Thyroid gland (tissue), 4 donors: ENCODE measurements at places on chromosomes 2 and 18. TPM values are rescaled to one million over a fixed set of nuclear protein-coding genes. Genes with fewer than 3 reads are reported as not detected.

DNA sequence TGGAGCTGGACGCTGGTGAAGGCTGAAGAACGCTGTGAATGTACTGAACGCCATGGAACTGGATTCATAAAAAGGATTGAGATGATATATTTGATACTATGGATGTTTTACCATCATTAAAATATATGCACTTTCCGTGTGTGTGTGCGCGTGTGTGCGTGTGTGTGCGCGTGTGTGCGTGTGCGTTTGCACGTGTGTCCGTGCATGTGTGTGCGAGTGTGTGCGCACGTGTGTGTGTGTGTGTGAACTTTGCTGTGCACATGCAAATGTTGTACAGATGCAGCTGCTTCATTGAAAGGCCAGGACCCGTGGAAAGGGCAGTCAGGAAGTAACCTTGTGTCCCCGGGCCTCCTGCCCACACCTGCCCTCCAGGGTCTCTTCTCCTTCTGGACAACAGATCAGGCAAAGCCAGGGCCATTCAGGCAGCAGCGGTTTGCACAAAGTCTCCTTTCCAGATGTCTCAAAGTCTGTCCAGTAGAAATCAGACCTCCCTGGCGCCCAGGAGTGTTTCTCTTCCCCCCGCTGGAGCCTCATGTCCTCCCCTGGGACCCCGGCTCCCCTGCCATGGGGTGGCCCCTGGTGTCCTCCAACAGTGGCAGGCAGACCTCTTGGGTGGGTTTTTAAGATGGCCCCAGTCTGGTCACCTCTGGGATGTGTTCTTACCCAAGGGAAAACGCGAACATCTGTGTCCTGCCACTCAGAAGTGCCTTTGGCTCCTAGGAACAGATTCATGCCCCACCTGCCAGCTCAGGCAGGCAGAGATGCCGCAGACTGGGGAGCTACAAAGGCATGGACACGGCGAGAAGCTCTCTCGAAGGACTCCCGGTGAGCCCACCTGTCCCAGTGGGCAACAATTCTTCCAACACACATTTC is 86.1 kb upstream of the GPC1 start:
- H3K27ac ChIP-seq, result no peak overlapping the region
- H3K4me3 ChIP-seq, result no peak overlapping the region
- no peaks in the 10 kb centered on the region for H3K36me3 ChIP-seq
- DNase-seq, result no peak
- H3K4me1 ChIP-seq, result peaks cover 33% of the 10 kb centered on the region

GRCh38 chr2:176997074-176997791 is 215.4 kb upstream of the HNRNPA3 start:
- no peak overlapping the region for H3K27ac ChIP-seq
- peaks cover 23% of the 10 kb centered on the region for H3K4me1 ChIP-seq

GRCh38 chr2:62738981-62739936 is 33.7 kb downstream of the EHBP1 start:
- peaks cover 9% of the 10 kb centered on the region for H3K4me1 ChIP-seq
- no peak overlapping the region for H3K27ac ChIP-seq
- H3K36me3 ChIP-seq, result no peaks in the 10 kb centered on the region
- no peaks in the 10 kb centered on the region for H3K27me3 ChIP-seq

- H3K36me3 ChIP-seq, result no peaks in the 10 kb centered on the region
- H3K4me3 ChIP-seq, result no peak overlapping the region
- H3K27ac ChIP-seq, result no peak overlapping the region
- DNase-seq, result no peak
- no peaks in the 10 kb centered on the region for H3K4me1 ChIP-seq
These were observed 970.2 kb downstream of the BCL11A start for GRCh38 chr2:59583173-59583765.

GRCh38 chr2:236887531-236887930 is 198.2 kb upstream of the COPS8 start:
- no peak overlapping the region for H3K4me3 ChIP-seq
- H3K4me1 ChIP-seq, result peaks cover 20% of the 10 kb centered on the region
- peak overlapping the region; percentile 52 for H3K27ac ChIP-seq
- DNase-seq, result no peak
- H3K36me3 ChIP-seq, result no peaks in the 10 kb centered on the region
- H3K27me3 ChIP-seq, result no peaks in the 10 kb centered on the region

LRP2 gene
- 203 TPM for total RNA-seq

STK11IP gene
- total RNA-seq, result 22.5 TPM

REG1B gene
- total RNA-seq, result not detected
